ENCODE measurements at places on chromosomes 1 and 21.

DNA sequence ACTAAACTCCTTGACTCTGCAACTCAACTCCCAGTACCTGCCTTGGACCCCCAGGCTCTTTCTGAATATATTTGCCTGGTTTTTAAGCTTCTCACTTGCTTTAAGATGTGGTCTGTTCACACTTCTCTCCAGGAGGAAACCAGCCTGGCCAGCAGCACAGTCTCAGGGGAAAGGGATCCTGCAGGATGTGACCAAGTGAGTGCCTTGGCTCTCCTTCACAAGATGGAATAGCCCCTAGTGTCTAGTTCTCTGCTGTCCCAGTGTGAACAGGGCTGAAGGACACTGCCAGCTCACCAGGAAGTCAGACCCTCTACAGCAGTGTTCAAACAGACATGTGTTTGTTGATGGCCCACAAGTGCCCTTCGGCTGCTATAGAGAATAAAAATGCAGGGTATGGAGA lies 32.9 kb downstream of the CD244 start:
- no peak for DNase-seq

DNA sequence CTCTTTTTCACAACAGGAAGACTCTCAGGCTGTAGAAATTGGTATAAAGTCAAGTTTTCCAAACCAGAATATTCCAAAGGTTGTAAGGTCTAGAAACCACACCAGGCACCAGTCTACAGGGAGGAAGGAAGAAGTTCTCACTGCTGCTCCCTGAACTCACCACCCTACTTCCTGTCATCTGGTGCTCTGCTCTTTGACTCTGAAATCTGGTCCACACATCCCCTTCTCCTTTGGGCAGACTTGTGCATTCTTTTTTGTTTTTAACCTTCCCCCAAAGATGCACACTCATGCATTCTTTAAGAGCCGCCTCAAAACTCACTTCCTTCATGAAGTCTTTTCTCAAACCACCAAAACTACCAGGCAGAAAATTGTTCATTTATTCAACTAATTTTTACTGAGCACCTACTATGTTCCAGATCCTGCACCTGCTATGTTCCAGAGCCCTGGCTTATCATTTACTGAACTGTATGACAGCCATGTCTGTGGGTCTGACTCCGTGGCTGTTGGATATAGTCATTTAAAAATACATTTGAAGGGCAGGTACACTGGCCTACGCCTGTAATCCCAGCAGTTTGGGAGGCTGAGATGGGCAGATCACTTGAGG lies 30.1 kb upstream of the EPS15 start:
- DNase-seq, result no peak

GRCh38 chr1:54806931-54807611 lies 5.9 kb upstream of the TTC22 start:
- DNase-seq, result no peak

DNA sequence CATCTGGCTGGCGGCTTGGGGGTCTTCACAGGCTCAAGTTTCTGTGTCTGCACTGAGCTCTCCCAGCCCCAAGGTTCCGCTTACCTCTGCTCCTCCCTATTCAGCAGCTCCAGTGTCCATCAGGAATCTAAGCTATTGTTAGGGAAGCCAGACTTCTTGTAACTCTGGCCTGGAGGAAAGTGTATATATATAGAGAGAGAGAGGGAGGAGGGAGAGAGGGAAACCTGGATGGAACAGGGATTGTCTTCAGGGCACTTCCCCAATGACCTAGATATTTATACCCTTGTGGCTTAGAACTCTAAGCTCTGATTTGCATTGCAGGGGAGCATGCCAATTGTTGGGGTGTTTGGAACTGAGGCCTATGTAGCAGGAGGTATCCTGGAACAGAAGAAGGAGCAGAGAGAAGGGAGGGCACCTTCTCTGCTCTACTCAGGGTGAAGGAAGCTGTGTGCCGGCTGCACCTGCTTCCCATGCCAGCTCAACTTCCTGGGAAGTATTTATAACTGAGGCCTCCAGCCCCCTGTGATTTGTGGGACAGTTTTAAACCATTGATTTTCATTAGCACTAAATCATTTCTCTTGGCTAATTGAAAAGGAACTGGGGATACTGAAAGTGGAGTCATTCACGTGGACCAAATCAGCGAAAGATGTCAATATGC lies 70.9 kb downstream of the NAV1 start:
- DNase-seq, result no peak

- DNase-seq, result no peak
Measured at GRCh38 chr1:174297351-174297750, 138.0 kb downstream of the RABGAP1L start.

GRCh38 chr1:160070243-160071163 lies 543 bp upstream of the KCNJ10 start:
- no peak for DNase-seq

- peak; percentile 79 for DNase-seq
Measured at GRCh38 chr1:24635195-24635843, 7.8 kb upstream of the SRRM1 start.

DNA sequence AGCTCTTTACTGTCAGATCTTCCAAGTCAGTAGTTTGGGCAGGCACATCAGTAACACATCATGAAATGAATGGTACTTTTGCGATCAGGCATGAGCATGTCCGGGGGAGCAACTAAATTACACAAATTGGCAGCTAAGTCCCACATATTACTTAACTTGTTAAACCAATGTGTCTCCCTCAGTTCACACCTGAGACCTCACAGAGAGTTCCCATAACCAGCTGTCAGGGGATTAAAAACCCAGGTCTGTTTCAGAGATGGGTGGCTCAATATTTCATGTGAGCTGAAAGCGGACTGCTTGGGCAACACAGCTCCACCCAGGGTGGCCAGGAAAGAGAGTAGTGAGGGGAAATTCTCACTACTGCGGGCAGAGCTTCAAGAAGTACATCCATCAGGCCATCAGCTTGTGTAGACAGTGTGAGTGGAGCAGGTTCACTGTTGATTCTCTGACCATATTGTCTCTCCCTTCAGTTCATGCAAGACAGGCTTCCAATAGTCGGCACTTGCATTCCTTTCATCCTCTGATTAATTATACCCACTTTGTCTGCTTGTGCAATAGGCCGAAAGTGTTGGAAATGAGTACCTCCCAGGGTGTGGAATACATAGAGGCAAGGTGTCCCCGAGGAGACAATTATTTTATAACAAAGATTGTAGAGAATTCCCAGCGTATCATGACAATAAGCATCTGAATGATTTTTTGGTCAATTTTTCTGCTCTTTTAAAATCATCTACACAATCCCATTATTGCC lies 139.9 kb downstream of the PTGER3 start:
- no peak for DNase-seq
